ENCODE measurements at places on chromosomes 2 and 18. TPM values are rescaled to one million over a fixed set of nuclear protein-coding genes. Genes with fewer than 3 reads are reported as not detected.

Gene BCL2
- 19.3 TPM for total RNA-seq

DNA sequence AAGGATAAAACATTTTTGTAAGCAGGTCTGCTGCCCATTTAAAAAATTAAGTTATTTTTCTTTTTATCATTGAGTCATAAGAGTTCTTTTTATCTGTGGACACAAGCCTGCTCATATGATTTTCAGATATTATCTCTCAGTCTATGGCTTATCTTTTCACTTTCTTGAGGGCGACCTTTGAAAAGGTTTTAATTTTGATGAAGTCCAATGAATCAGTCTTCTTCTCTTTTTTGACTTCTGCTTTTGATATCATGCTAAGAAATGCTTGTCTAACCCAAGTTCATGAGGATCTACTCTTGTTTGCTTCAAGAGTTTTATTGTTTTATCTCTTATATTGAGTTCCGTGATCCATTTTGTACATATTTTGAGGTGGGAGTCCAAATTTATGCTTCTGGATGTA lies 36.5 kb downstream of the PSMD14 start:
- no peak for DNase-seq

GRCh38 chr18:62179213-62179612 lies 7.6 kb downstream of the PIGN start:
- DNase-seq: no peak

DNA sequence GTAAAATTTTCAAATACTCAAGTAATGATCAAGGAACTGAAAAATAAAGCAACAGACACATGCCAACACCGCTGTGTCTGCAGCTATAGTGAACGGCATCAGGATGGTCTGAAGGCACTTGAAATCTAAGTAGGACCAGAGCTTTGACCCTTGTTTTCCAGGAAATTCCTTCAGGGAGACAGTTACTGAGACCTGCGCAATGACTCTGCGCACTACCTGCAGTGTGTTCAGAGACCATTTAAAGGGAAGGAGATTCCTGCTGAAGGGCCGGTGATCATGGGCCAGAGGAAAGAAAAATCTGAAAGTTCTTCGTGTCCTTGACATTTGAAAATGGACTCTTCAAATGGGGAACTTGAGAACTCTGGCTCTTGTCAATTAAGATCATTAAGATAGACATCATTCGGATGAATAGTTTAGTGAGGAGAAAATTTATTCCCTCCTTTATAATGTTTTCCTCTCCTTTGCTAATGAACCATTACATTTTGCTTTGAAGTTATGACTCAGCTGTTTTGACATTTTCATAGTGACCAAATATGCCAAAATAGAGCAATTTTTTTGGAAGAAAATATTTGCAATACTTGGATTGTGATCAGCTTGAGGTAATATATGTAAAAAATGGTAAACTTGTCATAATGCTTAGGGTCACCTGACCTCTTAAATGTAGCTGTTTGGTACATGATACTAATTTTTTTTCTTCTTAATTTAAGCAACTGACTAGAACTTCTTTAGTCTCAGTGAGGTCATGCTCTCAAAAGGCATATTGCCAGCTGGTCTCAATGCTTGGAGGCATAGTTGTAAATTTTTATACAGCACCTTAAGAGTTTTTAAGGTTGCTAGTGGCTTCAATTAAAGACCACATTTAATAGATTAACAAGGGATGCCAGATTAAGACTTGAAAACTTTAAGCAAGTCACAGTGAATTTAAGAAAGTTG lies 329.3 kb downstream of the ARHGAP15 start:
- no peak for DNase-seq

DNA sequence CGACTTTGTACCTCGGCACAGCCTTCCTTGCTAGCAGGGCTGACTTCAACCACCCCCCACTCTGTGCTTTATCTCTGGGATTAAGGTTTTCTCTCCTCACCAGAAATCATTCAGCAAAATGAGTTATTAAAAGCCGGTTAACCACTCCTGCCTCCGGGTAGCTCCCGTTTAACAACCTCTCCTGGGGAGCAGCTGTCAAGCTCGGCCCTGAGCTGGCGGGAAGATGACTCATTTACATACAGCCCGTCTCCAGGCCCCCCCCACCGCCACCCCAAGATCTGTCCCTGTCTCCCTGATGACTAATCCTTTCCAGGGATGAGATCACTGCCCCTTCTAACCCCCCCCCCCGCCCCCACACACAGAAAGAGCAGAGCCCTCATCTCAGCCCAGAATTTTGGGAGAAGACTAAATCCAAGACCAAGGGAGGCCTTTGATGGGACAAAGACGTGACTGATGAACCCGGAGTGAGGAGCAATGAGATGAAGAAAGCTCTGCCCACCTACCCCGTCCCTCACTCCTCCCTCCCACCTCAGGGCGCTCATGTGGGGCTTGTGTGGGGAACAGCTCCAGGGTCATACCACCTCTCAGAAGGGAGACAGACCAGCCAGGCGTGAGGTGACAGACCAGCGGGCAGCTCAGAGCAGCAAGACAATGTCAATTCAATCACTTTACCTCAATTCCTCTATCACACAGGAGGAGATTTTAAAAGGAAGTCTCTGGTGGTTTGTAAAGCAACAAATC lies 131.4 kb downstream of the MSH2 start:
- peak; percentile 43 for DNase-seq

DNA sequence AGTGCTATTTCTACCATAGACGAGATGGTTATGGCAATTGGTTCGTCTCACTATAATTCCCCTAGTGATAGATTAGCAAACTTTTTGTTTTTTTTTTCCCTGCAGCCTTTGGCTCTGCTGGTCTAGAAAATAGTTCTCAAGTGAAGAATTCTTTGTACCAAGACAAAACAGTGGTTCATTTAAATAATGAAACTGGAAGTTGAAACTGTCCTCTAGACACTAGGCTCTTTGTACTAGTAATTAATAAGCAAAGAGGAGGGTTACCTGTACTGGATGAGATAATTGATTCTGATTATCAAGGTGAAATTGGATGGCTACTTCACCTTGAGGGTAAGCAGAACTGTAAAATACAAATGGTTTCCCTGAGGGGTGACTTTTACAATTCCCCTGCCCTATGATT lies 156.9 kb upstream of the DCC start:
- no peak for DNase-seq

Gene GREB1L
- total RNA-seq: 7.8 TPM
